Hindlimb muscle (tissue), 1 donor: ENCODE measurements at places on chromosomes 16 and 17.

DNA sequence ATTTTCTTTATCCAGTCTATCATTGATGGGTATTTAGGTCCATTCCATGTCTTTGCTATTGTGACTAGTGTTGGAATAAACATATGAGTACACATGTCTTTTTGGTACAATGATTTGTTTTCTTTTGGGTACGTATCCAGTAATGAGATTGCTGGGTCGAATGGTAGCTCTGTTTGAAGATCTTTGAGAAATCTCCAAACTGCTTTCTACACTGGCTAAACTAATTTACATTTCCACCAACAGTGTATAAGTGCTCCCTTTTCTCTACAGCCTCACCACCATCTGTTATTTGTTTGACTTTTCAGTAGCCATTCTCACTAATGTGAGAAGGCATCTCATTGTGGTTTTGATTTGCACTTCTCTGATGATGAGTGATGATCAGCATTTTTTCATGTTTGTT, 103.7 kb downstream of the GOSR1 start:
- no peak for DNase-seq

GRCh38 chr16:9280069-9280466, 188.6 kb downstream of the HAPSTR1 start:
- DNase-seq: no peak

DNA sequence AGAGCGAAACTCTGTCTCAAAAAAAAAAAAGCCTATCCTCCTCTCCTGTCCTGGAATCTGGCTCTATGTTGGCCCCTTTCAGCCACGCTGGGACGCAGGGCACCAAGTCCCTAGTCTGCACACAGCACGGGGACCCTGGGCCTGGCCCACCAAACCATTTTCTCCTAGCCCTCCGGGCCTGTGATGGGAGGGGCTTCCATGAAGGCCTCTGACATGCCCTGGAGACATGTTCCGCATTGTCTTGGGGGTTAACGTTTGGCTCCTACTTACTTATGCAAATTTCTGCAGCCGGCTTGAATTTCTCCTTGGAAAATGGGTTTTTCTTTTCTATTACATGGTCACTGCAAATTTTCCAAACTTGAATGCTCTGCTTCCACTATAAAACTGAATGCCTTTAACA, 12.6 kb upstream of the GPT2 start:
- DNase-seq: no peak

DNA sequence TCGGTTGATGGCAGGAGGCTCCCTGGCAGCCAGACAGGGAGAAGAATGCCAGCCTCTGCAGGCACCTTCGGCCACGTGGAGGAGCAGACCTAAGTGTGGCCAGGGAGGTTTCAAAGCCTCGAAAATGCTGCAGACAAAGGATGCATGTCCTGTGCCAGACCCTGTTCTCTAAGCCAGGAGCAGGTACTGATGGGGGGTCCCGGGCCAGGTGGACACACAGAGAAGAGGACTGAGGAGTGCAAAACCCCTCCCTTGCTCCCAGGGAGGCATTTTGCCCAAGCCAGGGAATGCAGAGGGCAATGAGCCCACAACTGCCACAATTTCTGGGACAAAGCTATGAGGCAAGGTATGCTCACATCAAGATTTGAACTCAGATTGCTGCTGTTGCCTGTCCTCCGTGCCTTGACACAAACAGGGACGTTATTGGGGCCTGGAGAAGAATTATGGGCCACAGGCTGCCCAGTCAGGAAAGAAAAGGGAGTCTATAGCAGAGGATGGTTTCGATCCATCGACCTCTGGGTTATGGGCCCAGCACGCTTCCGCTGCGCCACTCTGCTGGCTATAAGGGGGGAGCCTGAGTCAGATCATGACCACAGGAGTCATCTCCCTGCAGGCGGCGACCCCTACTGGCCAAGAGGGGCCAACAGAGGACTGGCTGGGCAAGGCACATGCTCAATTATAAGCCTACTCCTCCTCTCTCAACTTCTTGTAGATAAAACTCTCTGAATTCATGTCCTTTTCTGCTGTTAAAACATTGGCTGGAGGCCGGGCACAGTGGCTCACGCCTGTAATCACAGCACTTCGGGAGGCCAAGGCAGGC, 25.1 kb upstream of the FOXK2 start:
- DNase-seq: peak; percentile 91
